ENCODE measurements at places on chromosomes 13 and 19.

DNA sequence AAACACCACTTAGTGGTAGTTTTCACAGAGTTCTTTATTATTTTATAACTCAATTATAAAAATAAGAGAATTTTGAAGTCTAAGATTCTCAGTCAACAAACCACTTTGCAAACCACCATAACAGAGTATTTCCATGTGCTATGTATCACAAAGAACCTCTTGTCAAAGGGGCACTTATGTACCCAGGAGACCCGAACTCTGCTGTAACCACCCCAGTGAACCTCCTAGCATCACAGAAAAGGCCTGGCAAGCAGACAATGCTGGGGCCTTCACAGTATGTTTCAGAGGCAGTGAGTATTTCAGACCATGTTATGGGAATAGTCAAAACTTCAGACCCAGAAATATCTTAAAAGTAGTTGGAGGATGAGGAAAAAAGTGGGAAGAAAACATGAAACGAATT is 714.1 kb downstream of the EFNB2 start:
- no peak for DNase-seq

DNA sequence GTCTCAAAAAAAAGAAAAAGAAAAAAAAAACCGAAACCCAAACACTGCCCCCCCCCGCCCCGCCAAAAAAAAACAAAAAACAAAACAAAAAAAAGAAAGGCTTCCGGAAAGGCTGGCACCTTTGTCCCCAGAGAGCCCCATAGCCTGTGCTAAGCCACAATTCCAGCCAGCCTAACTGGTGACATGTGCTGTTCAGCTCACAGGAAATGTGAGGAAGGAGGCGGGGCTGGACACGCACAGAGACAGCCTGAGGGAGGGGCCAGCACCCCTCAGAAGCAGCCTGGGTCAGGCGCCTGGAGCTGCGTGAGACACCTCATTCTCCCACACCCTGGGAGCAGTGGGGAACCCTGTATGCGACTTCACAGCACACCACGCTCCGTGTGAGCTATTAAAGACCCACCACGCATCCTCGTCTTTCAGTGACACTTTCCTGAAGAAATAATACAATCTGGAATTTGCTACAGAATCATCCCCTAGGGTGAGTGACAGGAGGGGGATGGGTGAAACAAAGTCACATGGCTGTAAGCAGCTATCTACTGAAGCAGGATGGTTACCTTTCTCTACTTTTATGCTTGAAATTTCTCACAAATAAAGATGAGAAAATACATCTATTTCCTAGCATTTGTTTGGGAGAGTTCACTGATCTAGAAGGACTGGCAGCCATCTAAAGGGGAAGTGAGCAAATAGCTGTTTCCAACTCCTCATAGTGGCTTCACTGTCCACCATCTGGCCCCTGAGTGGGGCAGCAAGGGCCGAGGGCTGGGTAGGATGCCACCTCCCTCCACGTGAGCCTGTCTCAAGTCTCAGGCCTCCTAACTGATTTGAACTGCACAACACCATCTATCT is 12.3 kb upstream of the SLC35E1 start:
- peak; percentile 80 for DNase-seq

DNA sequence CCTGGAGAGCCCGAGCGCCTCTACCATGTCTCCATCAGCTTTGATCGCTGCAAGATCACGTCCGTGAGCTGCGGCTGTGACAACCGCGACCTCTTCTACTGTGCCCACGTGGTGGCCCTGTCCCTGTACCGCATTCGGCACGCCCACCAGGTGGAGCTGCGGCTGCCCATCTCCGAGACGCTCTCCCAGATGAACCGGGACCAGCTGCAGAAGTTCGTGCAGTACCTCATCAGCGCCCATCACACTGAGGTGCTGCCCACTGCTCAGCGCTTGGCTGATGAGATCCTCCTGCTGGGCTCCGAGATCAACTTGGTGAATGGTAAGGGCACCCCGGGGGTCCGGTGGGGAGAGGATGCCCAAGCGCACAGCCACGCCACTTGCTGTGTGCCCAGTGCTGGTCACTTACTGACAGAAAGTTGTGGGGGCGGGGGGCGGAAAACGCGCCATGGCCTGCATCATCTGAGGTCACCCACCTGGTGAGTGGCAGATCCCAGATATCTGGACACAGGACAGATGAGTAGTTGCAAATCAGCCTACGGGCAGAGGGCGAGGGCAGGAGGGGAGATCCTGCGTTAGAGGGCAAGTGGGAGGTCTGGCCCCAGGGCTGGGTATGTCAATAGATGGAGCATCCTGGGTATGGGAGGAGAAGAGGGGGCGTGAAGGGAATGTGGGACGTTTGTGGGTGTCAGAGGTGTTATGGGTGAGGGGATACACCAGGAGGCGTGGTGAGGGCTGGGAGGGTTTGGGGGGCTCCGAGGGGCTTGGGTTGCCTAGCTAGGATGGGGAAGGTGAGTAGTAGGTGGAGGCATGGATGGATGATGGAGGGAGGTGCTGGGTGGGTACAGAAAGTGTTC is 9.8 kb downstream of the ZSWIM4 start:
- no peak for DNase-seq

GRCh38 chr19:37928527-37929286 is 21.7 kb downstream of the SIPA1L3 start:
- no peak for DNase-seq

GRCh38 chr19:19224852-19225494 is 13.2 kb downstream of the NCAN start:
- peak; percentile 65 for DNase-seq

GRCh38 chr19:38464421-38465082 is 31.1 kb downstream of the RYR1 start:
- no peak for DNase-seq

DNA sequence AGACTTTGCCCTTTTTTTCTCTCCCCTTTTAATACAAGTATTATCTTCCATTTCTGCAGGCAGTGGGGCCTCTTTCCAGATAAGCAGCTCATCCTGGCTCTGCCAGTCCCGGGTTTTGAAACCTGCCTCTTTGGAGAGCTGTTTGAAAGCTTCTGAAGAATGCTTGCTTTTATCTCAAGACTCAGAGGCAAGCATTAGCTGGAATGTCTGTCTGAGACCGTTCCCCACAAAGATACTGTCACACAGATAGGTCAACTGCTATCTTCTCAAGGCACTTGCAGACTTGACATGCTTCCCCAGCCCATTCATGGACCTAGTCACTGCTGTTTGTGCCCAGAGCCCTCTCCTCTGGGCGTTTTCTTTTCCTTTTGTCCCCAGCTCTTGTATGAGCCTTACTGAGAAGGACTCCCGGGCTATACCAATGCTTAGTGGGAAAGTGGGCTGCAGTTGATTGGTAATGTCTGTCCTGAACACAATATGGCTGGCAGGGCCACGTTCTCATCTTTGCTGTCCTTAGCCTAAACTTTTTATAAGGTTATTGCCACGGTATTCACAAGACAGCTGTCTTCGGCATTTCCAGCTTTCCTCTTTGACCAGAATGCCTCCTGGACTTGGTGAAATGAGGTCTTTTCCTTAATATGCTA is 13.4 kb downstream of the SERP2 start:
- DNase-seq: no peak

- no peak for DNase-seq
Measured at GRCh38 chr13:30234619-30235162, 72.7 kb downstream of the KATNAL1 start.

GRCh38 chr13:43196086-43196621 is 172.8 kb downstream of the DNAJC15 start:
- DNase-seq: no peak

- DNase-seq: no peak
Measured at GRCh38 chr19:45629704-45630103, 9.5 kb downstream of the EML2 start.

GRCh38 chr19:5048091-5048726 is 79.3 kb downstream of the KDM4B start:
- peak; percentile 65 for DNase-seq

GRCh38 chr13:109644069-109644750 is 142.2 kb downstream of the IRS2 start:
- no peak for DNase-seq

- no peak for DNase-seq
Measured at GRCh38 chr13:36362251-36362650, 16.1 kb upstream of the SPART start.

GRCh38 chr19:2083174-2083854 is 12.8 kb downstream of the MOB3A start:
- no peak for DNase-seq

- no peak for DNase-seq
Measured at GRCh38 chr19:30171138-30171635, 201.0 kb upstream of the ZNF536 start.

- no peak for DNase-seq
Measured at GRCh38 chr19:46537136-46538097, 41.8 kb upstream of the PNMA8B start.

- DNase-seq: no peak
Measured at GRCh38 chr13:32267836-32268439, 47.2 kb downstream of the ZAR1L start.

DNA sequence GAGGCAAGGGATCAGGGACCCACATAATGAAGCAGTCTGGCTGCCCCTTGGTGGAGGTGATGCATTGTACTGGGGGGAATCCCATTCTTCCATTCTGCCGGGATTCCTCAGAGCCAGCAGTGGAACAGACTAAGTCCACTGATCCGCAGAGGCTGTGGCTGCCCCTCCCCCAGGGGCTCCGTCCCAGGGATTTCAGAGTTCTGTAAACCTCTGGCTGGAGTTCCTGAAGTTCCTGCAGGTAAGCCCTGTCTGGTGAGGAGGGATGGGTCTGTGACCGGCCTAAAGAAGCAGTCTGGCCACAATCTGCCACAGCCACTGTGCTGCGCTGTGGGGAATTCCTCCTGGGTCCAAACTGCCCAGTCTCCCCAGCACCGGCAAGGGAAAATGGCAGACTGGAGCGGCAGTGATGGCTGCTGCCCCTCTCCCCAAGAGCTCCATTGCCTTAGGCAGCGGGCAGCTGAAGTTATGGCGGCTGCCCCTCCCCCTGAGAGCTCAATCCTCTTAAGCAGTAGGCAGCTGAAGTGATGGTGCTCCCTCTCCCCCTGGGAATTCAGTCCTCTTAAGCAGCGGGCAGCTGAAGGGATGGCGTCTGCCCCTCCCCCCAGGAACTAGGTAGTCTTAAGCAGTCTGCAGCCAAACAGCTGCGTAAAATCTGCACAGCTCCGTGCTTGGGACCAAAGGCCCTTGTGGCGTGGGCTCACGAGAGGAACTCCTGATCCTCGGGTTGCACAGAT is 155.7 kb downstream of the PCDH17 start:
- DNase-seq: no peak

- DNase-seq: no peak
Measured at GRCh38 chr13:34167347-34167746, 349.4 kb downstream of the RFC3 start.

DNA sequence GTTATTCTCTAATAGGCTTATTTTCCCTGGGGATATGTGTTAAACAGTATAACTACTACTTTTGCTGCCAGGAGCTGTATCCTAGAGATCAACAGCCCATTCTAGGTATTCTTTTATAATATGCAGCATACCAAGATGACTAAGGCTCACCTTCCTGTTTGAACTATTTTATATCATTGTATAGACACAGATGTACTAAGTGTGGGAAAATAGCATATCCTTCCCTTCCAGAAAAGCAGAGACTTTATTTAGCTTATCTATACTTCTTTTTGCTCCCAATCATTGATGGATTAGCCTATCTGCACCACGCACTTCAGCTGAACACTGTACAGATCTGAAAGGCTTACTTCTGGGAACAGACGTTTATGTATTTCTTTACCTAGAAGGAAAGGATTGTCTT is 82.6 kb downstream of the MAB21L1 start:
- DNase-seq: no peak

GRCh38 chr19:10776900-10777650 is 58.9 kb downstream of the TMED1 start:
- DNase-seq: no peak

- DNase-seq: no peak
Measured at GRCh38 chr19:55362990-55363716, at the start of gene GARIN5B. GARIN5B (minus strand) TSS chr19:55363260; CDS start chr19:55363066, 194 bp downstream.

- peak; percentile 82 for DNase-seq
Measured at GRCh38 chr19:15702534-15702930, 25.3 kb upstream of the OR10H2 start.

- no peak for DNase-seq
Measured at GRCh38 chr13:24214528-24214927, 54.0 kb downstream of the SPATA13 start.

- no peak for DNase-seq
Measured at GRCh38 chr13:39306639-39307589, 268.7 kb downstream of the NHLRC3 start.

GRCh38 chr19:4030552-4030951 is 23.0 kb downstream of the PIAS4 start:
- no peak for DNase-seq

Data from NCI-H2107 (cell line).